Cortex of kidney (tissue), 1 donor: ENCODE measurements at places on chromosomes 6 and 20.

- no peak for DNase-seq
Measured at GRCh38 chr6:3244003-3244831, 14.5 kb upstream of the PSMG4 start.

GRCh38 chr6:159378411-159379328 lies 209.5 kb downstream of the FNDC1 start:
- DNase-seq = no peak

- no peak for DNase-seq
Measured at GRCh38 chr6:6332811-6333244, 12.4 kb upstream of the F13A1 start.

DNA sequence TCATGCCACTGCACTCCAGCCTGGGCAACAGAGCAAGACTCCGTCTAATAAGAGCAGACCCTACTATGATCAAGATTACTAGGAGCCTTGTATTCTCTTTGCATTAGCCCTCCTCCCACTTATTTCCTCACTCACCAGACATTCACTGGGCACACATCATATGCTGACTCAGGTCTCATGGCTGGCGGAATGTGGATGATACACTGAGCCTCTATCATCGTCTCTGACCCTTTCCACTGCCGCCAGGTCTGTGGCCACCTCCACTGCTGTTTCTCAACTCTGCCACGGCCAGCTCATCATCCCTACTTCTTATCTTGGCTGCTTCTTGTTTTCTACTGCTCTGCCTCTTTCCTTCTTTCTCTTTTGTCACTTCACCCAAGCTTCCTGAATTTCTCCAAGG lies 161.0 kb downstream of the BACH2 start:
- DNase-seq = no peak

DNA sequence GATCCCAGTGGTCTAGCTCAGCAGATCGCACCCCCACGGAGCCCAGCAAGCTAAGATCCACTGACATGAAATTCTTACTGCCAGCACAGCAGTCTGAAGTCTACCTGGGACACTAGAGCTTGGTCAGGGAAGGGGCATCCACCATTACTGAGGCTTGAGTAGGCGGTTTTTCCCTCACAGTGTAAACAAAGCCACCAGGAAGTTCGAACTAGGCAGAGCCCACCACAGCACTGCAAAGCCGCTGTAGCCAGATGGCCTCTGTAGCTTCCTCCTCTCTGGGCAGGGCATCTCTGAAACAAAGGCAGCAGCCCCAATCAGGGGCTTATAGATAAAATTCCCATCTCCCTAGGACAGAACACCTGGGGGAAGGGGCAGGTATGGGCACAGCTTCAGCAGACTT lies 18.8 kb downstream of the FRK start:
- no peak for DNase-seq

DNA sequence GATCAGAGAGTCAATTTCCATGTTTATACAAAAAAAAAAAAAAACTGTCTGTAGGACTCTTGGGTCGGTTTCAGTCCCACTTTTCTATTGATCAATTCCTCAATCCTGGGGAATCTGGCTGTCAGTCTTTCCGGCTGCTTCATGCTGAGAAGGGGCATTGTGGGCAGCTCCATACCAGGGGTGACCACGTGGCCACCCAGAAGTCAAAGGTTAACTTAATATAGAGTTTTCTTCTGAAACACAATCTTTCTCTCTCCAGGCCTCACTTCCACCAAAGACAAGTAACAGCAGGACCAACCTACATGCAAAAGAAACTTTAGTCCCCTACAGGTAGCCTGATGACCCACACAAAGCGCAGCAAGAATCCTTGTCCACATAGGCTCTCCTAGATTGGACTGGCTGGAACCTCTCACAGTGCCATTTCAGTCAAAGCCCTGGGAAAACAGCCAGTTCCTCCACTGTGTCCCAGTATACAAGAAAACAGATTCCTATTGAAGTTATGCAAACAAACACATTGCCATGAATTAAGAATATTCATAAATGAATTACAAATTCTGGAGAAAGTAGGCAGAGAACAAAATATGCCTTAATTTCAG lies 18.5 kb upstream of the SERPINB9 start:
- no peak for DNase-seq

DNA sequence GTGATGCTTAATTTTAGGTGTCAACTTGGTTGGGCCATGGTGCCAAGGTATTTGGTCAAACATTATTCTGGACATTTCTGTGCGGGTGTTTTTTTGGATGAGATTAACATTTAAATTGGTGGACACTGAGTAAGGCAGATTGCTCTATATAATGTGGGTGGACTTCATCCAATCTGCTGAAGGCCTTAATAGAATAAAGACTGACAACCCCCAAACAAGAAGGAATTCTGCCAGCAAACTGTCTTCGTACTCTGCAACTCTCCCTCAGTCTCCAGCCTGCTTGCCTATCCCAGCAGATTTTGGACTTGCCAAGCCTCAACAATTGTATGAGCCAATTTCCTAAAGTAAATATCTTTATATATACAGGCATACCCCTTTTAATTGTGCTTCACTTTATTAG lies 850.1 kb downstream of the TBC1D32 start:
- no peak for DNase-seq

DNA sequence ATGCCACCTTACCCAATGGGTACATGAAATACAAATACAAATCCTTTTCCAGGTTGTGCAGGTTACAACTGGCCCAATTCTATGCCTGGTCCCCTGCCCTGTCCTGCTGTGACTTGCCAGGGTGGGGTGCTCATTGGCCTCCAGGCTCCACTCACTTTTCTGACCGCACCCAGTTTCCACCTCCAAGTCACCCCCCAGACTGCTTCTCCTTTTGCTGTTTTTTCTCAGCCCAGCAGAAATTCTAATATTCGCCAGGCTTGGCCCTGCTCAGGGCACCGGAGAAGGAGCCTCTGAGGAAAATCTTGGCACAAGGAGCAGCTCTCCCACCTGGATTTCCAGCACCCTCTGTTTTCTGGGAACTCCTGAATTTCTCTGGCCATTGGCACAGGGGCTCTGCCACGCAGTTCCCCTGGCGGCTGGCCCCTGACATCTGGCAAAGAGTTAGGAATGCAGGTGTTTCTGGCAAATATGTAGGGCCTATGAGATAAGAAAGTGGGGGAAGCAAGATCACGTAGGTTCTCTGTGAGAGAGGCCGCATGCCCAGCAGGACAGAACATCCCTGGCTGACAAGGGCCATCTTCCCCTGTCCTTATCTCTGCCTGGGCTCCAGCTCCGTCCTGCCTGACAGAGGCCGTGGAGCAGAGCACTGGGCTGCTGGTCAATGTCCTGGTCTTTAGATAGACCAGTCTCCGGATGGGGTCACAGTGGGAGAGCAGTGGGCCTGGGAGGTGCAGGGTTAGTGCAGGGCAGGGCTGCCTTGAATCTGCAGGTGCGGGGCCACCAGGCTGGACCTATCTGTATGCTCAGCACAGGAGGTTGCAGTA lies 2.9 kb upstream of the RAET1E start:
- DNase-seq = no peak

GRCh38 chr6:105051941-105052471 lies 95.1 kb downstream of the LIN28B start:
- DNase-seq = no peak

DNA sequence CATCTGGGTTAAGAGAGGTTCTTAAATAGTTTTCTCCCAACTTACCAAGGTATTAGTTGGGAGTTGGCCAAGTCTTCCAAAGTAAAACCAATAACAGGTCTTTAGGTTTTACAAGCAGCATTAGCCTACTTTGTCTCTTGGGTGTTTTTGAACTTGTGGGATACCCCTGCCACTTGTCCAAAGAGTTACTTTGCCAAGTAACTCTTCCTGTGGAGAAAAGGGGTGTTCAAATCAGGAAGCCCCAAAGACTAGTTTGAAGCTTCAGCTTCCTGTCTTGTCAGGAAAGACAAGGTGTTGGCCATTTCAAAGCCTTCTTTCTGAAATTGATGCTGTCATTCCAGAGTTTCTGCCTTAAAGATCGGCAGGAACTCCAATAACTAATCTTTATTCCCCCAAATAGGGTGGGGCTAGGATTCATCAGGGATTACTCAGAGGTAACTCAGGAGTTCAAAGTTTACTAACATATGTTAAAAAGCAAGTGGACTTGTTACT lies 822 bp downstream of the RAB22A start:
- no peak for DNase-seq

GRCh38 chr20:63233924-63234323 lies 1.8 kb upstream of the BIRC7 start:
- no peak for DNase-seq

GRCh38 chr6:2078888-2079287 lies 166.5 kb downstream of the GMDS start:
- DNase-seq = no peak

- no peak for DNase-seq
Measured at GRCh38 chr6:31049518-31049917, 39.2 kb downstream of the MUC22 start.

DNA sequence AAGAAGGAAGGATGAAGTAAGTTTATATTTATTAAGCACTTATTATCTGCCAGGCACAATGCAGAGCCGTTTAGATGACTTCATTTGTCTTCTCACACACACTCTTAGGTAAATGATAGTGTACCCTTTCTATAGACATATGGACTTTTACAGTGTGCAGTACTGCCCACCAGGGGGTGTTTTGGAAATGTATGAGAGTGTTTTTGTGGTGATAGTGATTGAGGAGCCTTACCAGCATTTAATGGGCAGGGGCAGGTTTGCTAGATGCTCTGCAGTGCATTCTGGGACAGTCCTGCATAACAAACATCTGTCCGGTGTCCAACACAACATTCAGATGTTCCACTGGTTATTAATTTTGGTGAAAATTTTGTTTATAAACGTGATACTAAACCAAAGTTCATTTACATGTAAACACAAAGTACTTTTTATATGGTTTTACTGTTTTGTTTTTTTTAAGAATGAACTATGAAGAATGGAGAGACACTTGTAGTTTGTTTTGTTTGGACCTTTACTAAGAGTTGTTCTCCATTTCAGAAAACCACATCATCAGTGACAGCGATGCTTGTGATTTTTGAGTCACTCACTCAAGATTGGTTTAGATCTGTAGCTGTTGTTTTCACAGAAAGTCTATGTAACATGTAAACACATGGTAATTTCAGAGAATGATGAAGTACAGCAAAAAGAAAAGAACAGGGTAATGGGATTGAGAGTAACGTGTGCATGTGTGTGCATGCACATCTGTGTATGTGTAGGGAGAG lies 19.9 kb downstream of the KCNS1 start:
- no peak for DNase-seq

GRCh38 chr6:121158438-121158837 lies 175.8 kb downstream of the TBC1D32 start:
- DNase-seq = no peak

- DNase-seq = no peak
Measured at GRCh38 chr6:38168699-38169098, 349.2 kb downstream of the ZFAND3 start.

DNA sequence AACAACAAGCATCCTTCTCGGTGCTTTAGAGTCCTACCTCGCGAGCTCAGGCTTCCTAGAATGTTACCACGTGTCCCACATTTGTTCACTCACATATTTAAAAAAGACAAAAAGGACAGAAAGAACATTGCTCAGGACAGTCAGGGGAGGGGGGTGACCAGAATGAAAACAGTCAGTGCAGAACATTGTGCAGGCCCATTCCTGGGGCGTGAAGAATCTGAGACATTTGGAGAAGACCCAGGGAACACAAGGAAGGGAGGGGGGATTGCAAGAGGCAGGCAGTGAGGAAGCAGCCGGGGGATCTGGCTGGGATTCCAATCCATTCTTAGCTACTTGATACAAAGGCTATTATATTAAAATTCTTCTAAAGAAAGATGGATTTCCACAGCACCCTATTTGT lies 270.4 kb upstream of the CITED2 start:
- DNase-seq = no peak

DNA sequence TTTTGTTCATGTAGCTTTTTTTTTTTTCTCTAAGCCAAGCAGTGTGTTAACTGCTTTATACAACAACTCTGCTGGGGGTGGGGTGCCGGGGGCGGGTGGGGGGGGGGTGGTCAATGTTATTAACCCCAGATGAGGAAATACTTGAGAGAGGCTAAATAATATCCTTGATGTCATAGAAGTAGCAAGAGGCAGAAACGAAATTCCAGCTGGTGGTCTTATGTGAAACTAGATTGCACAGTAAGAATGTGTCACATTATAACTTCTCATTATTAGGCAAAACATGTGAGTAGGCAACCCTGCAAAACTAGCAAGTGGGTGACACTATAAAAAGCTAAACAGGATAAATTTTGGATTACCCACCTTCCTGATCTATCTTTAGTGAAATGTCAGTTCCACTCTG lies 12.8 kb downstream of the MYLK4 start:
- DNase-seq = no peak

DNA sequence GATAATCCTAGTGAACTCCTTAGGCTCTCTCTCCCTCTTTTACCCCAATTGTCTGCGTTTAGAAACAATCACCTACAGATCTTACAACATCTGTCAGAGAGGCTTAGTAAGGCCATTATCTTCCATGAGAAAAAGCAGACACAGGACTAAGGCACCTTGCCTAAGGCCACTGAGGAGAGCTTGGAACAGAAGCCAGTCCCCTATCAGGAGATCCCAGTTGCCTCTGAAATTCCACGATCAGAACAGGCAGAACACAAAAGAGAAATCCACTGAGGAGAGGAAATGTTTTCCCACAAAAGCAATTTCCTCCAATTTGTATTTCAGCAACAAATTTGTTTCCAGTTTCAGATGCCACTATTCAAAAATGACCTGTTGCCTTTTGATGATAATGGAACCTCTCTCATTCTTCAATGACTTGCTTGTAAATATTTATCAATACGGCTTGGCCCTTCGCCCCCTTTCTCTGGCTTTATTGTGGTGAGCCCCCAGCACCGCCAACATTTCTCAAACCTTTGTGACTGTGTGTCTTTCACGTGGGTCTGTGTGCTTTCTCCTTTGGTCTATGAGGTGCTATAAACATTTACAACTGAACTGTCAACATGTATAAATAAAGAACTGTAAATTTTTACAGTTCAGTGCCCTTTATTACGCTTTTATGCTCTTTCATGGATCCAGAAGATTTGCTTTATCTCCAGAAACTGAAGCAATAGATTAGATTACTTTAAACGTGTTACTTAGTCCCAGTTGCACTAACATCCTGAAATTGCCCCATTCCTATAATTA lies 187.8 kb upstream of the PHACTR1 start:
- DNase-seq = no peak

DNA sequence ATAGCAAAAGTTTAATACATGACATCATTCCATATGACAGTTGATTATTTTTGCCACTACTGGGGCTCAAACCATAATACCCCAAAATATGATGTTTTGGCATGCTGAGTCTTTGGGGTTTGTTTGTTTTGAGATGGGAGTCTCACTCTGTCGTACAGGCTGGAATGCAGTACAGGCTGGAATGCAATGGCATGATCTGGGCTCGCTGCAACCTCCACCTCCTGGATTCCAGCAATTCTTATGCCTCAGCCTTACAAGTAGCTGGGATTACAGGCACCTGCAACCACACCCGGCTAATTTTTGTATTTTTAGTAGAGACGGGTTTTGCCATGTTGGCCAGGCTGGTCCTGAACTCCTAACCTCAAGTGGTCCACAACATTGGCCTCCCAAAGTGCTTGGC lies 1.3 kb upstream of the MRS2 start:
- no peak for DNase-seq

GRCh38 chr6:100217225-100218012 lies 223.4 kb upstream of the MCHR2 start:
- no peak for DNase-seq
